Amniotic epithelial cell (primary cell): ENCODE measurements at places on chromosomes 16 and 17.
A peak's percentile ranks its signal among the peaks of the same experiment; 100 is the strongest.

DNA sequence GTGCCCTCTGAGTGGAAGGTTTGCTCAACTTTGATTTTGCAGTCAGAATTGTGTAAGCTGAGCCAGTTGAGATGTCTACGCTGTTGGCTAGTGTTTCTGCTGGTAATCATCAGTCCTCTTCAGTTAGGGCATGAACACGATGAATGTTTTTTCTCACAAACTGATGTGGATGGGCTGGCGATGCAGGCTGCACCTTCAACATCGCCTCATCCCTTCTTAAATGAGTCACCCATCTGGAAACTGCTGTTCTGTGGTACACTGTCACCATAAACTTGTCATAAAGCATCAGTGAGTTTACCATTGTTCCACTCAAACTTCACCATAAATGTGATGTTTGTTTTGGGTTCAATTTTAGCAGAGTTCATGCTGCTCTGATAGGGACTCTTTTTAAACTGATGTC is 8.4 kb downstream of the C16orf95 start:
- no peak for DNase-seq

GRCh38 chr17:65092262-65092661 is 35.7 kb upstream of the GNA13 start:
- DNase-seq: peak; percentile 21

DNA sequence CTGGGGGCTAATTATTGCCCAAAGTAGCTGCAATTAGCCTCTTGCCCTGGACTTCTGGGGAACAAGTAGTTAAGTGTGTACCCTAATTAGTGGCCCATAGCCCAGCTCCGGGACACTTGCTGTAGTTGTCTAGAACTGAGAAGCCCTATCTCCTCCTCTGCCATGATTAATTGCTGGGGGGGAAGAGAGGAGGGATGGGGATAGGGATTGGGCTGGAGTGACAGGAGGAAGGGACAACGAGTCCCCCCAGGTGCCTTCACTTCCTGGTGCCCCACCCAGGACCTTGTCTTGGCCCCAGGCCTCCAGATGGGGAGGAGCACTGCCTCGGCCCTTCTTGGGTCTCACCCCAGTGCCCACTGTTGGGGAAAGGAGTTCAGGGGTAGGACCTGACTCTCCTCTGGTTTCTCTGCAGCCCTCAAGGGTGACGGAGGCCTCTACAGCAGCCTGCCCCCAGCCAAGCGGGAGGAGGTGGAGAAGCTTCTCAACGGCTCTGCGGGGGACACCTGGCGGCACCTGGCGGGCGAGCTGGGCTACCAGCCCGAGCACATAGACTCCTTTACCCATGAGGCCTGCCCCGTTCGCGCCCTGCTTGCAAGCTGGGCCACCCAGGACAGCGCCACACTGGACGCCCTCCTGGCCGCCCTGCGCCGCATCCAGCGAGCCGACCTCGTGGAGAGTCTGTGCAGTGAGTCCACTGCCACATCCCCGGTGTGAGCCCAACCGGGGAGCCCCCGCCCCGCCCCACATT is 17.4 kb downstream of the NGFR start:
- no peak for DNase-seq

DNA sequence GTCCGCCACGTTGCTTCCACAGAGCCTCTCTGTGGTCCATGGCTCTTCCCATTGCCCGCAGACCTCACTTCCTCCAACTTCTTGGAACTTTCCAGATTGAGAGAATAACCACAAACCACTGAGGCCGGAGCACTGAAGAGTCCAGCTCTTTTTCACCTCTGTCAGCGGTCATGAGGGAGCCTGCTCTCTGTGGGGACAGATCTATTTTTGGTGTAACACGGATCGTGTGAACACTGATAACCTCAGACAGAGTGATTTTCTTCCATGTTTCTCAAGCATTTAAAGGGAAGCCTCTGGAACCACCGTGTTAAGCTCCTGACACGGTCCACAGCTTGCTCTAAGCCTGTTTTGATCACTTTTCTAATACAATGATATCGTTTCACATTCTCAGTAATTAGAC is 49.7 kb downstream of the NTN1 start:
- no peak for DNase-seq

GRCh38 chr17:80429356-80430275 is 14.6 kb downstream of the ENDOV start:
- DNase-seq: no peak

- DNase-seq: peak; percentile 83
Observed at GRCh38 chr17:78144147-78144719, 2.0 kb upstream of the C17orf99 start.

DNA sequence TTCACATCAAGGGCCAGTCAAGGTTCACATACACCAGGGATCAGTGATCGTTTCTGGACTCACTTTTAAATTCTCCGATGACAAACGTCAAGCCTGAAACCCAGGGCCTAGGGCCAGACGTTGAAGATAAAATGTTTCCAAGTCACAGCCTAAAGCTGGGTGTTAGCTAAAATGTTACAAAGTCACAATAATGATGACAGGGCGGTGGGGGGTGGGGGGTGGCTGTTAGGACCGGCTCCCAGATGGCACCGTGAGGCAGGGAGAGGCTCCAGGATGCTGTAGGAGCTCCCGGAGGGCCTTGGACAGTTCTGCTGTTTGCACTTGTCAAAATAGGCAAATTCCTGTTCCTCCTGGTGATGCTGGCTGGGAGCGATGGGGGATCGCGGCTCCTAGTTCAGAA is 16.4 kb upstream of the RPL13 start:
- DNase-seq: no peak

DNA sequence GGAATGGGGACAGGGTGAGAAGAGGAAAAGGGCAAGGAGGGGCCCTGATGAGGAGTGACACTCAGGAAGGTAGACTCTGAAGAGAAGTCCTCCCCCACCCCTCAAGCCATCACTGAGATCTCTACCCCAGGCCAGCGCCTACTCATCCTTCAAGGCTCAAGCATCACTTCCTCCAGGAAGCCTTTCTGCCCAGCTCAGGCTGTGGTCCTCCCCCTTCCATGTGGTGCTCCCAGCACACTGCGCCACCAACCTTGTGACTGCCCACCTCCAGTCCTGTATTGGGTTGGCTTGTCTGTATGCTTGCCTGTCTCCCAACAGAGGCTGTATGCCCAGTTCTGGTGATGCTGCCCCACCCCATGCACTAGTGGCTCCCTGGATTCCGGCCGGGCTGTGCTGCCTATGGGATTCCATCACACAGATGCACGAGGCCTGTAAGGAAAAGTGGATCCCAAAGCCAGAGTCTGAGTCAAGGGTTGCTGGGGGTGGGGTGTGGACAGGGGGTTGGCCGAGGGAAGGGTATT is 19.8 kb upstream of the ZFP90 start:
- DNase-seq: no peak

- DNase-seq: peak; percentile 63
Observed at GRCh38 chr16:85524630-85525419, 88.3 kb upstream of the GSE1 start.

DNA sequence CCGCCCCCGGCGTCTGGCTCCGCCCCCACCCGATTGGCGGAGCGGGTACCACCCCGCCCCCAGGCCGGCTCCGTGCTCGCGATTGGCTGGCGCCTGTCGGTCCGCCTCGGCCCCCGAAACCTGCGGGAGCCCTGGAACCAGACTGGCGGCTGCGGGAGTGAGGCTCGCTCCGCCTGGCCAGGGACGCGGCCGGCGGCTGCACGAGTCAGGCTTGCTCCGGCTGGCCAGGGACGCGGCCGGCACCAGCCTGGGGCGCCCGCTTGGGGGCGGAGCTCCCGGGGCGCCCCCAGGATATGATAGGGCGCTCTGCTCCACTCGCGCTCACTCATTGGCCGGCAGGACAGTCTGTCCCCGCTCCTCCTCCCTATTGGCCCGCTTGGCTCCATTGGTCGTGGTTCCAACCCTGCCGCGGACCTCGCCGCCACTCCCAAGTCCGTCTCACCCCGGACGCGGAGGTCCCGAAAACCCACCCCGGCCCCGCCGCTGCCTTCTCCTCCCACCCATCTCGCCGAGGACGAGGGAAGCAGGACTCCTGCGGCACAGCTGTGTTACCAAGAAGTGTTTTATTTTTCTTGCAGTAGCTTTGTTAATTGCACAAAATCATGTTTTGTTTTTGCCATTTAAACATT is 340 bp upstream of the ROGDI start:
- DNase-seq: peak; percentile 85
